Lung microvascular endothelial cell (primary cell): ENCODE measurements at places on chromosomes 16 and 17.
A peak's percentile ranks its signal among the peaks of the same experiment; 100 is the strongest.

GRCh38 chr17:41002814-41003213, 3.1 kb upstream of the KRTAP3-2 start:
- DNase-seq: no peak

- peak; percentile 80 for DNase-seq
Measured at GRCh38 chr16:68704232-68704867, 32.7 kb upstream of the CDH1 start.

DNA sequence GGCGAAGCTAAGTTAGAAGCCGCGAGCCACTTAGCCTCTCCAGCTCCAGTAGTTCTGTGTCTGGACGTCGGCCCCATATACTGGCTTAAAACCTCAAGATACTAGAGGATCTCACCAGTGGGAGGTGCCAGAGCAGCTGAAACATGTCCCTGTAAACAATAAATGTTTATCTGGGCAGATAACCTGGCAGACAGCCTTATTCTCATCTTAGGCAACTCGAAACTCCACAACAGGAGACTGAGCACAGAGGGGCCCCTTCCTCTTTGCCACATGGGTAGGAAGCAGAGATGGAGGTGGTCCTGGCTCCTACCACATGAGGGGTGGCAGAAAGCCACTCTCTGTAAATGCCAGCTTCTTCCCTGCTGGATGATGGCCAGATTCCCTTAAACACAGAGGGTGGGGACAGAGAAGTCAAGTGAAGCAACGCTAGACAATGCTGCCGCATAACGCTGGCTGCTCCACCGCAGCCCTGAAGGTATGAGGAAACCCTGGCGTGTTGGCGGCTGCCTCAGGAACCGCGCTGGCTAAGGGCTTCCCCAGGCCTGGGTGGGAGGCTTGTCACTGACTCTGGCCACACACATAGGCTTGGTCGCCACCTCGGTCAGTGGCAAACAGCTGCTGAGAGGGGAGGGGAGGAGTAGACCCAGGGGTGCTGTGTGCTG, 67.9 kb downstream of the HIC1 start:
- DNase-seq: peak; percentile 54

- DNase-seq: peak; percentile 87
Measured at GRCh38 chr16:67537270-67537635, 8.6 kb downstream of the RIPOR1 start.
